ENCODE measurements at places on chromosomes 7 and 10.

- no peak for DNase-seq
These were observed 65.0 kb downstream of the DNAJC12 start for GRCh38 chr10:67772894-67773511.

GRCh38 chr10:117568334-117568733 lies 25.8 kb downstream of the EMX2 start:
- no peak for DNase-seq

DNA sequence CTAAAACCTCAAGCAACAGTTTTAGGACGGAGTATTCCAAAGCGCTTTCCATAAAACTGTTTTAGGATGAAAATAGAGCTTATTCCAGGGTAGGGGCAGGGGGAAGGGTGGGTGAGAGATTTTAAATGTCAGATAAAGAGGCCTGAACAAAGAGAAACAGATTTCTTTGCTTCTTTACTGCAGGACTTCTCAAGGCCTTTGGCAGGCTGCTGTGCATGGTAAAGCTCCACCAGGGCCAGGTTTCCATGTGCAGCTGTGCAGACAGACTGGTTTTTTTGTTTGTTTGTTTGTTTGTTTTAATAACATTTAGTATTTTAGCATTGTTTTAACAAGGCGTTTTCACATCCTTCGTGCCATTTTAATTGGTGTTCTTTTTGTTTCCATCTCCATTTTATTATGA lies 26.3 kb downstream of the HECW1 start:
- no peak for DNase-seq

GRCh38 chr10:75980419-75981002 lies 549.1 kb downstream of the LRMDA start:
- no peak for DNase-seq

GRCh38 chr7:150370612-150371071 lies 2.0 kb downstream of the REPIN1 start:
- no peak for DNase-seq

DNA sequence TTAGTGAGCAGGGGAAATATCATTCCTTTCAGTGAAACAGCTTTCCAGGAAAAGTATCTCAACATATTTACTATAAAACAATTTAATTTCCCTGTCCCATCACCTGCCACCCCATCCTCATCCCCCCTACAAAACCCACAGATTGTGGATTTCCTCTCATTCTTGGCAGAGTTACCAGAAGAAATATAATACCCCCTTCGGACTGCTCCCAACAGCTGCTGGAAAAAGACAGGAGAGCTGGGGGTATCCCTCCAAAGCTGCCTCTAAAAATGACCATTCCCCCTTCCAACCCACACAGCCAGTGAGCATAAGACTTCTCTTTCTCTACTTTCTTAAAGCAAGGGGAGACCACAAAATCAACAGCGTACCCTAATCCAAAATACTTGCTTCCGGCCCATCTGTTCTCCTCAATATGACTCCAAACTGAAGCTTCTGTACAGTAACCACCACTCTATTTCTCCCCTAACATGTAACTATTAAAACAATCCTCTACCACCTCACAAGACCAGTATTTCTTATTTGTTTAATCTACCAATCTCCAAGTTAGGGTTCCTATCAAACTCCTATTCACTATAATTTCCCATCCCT lies 7.8 kb downstream of the FBXW4 start:
- no peak for DNase-seq

DNA sequence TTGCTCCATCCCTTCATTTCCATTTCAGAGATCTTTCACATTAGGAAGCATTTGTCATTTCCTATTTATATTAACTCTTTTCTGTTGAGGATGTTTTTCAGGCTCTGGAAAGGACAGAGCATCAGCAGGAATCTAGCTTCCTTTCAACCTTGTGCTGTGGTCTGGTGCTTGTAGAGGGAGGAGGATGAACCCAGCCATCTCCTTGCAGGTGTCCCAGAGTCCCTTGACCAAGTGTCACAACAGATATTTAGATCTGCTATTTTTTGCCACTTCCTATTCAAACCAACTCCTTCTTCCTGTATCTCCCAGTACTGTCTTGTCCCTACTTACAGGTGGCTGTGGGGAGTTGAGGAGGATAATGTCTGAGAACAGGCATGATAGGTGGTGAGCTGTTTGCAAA lies 742.8 kb downstream of the GRID1 start:
- no peak for DNase-seq

DNA sequence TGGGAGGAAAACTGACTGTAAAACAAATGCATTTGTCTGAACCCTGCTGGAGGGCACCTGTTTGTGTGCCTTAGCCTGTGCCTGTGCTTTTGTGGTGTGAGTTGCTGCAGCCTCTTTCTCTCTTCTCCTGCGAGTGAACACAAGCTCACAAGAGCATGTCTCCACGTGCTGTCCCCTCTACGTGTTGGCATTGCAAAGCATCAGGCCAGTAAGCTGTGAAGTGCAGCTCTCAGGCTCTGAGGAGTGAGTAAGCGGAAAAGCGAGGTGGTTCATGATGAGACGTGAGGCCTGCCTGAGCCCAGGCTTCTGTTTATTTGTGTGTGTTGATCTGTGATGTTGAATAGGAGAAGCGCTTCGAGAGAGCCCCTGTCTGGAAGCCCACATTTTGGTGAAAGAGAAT lies 85.6 kb upstream of the PDCD4 start:
- no peak for DNase-seq

DNA sequence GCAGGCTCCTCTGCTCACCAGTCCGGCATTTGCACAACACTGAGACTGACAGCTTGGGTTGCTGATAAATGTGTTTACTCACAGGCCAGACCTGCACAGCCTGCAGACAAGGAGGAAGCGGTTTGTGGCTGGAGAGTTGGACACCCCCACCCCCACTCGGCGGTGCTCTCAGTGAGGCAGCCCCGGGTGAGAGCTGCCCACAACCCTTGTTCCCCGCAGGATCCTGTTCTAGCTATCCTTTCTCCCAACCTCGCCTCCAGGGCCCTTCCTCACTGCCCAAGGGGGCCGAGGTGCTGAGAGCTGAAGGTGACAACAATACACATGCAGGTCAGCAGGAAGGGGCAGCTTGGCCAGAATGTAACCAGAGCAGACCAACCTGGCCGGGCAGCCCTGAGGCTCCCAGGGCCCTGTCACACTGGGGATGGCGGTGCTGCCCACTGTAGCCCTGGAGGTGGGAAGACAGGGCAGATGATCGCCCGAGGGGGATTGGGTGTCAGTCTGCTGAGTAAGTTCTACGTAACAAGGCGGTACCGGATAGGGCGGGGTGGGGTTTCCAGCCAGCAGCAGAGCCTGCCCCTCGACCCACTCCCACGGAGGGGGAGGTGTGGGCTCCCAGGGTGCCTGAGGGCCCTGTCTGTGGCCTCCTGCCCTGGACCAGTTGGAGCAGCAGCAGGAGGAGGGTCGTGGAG lies 2.1 kb upstream of the ADAM8 start:
- no peak for DNase-seq

DNA sequence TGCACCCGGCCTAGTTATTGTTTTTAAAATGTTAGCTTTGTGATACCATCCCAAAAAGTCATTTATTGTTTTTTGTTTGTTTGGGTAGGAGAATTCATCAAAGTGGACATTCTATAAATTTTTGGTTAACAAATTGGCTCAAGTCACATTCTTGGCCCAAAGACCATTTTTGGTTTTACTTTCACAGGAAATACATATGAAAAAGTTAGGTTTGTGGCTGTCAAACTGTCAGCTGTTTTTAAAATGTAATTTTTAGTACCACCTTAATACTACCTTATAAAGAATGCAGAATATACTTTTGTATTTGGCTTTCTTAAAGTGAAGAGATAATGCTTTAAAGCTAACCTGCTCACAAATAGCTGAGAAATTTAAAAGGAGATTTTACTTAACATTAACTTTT lies 25.1 kb downstream of the TMEM168 start:
- no peak for DNase-seq
